ENCODE measurements at places on chromosomes 11 and 22.

DNA sequence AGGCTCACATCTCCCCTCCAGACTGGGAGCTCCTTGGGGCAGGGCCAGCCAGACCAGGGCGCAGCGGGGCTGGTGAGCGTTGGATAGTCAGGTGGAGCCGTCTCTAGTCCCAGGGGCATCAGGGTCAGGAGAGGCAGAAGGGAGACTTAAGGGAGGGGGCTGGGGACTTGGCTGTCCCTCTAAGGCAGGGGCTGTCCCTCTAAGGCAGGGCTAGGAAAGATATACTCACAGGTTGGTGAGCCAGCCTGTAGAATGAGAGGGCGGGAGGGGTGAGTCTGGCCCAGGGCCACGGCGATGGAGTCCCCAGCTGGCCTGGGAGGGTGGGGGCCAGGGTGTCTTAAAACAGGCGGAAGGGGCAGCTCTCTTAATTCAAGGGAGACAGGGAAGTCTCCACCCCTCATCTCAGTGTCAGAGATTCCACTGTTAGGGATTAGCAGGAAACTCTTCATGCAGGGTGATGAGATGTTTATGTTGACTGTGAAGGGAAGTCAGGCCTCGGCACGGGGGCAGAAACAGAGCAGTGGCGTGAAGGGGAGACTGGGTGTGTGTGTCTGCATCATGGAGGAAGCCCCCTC, 11.3 kb downstream of the P2RY2 start:
- no peak for DNase-seq

GRCh38 chr11:10584071-10584501, 15.6 kb upstream of the LYVE1 start:
- no peak for DNase-seq

- no peak for DNase-seq
Measured at GRCh38 chr11:70048279-70049024, 29.7 kb upstream of the ANO1 start.

- no peak for DNase-seq
Measured at GRCh38 chr11:74680703-74681531, 50.3 kb downstream of the CHRDL2 start.

- peak; percentile 64 for DNase-seq
Measured at GRCh38 chr11:61949169-61950034, 749 bp upstream of the BEST1 start.

DNA sequence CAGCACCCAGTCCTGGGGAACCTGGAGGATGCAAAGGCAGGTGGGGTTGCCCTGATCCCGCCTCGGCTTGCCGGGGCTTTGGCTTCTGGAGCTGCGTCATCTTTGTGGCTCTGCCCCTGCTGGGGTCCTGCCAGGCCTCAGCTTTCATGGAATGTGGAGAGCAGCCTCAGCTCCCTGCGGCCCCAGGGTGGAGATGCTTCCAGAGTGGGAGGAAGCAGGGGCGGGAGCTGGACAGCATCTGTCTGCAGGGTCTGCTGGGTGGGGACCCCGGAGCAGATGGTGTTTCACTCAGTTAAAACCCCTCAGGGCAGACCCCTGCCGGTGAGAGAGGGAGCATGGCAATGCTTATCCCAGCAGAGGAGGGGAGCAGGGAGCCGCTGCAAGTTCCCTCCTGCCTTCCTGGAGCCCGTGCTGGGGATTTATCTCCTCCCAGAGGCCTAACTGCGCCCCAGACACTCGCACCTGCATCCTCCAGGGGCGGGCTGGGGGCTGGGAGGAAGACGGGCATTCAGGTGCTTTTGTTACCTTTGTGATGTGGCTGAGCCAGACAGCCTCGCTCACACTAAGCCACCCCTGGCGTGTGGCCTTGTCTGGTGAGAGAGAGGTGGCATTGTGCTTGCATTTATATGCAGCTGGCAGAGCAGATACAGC, 15.7 kb downstream of the GRIK4 start:
- DNase-seq: no peak

- no peak for DNase-seq
Measured at GRCh38 chr11:76700177-76701100, 29.9 kb upstream of the LRRC32 start.

GRCh38 chr22:36938028-36938425, 24.6 kb downstream of the CSF2RB start:
- DNase-seq: no peak
